Renal pelvis (tissue), 12 donors: ENCODE measurements at places on chromosomes 3 and 15. TPM values are rescaled to one million over a fixed set of nuclear protein-coding genes. Genes with fewer than 3 reads are reported as not detected.

DNA sequence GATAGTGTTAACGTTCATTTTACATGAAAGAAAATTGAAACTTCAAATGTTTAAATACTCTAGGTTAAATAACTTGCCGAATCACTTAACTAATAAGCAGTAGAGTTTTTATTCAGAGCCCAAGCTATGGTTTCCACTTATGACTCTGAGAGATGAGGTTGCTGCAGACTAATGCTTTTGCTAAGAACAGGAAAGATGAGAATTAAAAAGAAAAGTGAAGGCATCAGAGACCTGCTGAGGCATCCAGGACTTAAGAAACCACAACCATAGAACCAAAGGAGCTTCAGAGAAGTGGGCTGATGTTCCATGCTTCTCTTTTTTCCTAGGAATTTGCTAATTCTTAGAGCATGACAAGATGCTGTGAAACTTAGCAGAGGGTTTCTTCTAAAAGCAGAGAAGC, 9.5 kb downstream of the HMG20A start:
- no peak for DNase-seq

- DNase-seq = no peak
These were observed 141.2 kb downstream of the MEGF11 start for GRCh38 chr15:66112388-66112787.

- DNase-seq = no peak
These were observed 67.3 kb downstream of the MEGF11 start for GRCh38 chr15:66186049-66186825.

DNA sequence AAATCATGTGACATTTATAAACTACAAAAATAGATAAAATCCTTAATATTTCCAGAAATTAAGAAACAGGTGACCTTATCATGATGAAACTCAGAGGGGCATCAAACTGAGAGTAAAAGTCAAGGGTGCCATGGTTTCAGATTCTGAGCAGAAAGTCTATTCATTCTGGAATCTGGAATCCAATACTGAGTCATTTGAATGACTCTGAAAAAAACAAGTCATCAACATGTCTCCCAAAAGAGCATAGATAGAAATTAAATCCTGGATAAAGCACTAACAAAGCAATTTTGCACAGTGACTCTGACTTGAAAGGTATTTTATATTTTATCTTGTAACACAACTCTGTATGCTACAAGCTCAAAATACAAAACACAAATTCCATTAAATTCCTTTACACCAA, 23.4 kb downstream of the STAC start:
- no peak for DNase-seq

DNA sequence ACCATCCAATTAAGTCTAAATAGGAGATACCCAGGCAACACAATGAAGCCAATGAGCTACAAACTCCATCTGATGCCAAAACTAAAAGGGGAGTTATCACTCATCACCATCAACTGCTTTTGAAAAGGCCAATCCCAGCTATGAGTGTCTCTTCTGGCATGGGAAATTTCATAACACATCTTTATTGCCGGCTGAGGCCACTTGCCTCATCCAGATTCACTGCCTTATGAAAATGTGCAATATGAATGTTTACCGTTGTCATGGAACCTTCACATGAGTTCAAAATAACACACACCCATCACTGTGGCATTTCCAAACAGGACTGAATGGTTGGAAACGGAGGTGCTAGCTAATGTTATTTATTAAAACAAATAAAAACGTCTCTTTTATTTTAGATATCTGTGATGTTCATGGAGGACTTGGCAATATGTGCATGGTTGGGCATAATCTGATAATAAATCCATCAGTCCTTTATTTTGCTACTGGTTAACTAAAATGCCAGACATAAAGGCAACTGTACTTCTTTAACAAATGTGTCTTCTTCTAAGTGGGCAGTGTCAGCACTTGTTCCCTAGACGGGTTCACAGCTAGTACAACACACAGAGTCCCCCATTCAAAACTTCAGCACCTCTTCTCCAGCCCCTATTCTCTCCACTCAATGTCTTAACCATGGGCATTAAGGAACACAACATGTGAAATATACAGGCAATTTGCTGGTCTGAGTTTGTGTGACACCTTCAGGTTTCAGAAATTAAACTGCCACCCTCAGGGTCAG, 143.9 kb downstream of the MAGI1 start:
- DNase-seq = no peak

ETV5 gene
- polyA plus RNA-seq = 29.4 TPM

P3H2 gene
- polyA plus RNA-seq = 98.8 TPM

TUSC7 gene
- polyA plus RNA-seq = not detected

- peak; percentile 76 for DNase-seq
These were observed 70.7 kb downstream of the TOP2B start for GRCh38 chr3:25594007-25594502.

ANKRD63 gene
- polyA plus RNA-seq = not detected

DNA sequence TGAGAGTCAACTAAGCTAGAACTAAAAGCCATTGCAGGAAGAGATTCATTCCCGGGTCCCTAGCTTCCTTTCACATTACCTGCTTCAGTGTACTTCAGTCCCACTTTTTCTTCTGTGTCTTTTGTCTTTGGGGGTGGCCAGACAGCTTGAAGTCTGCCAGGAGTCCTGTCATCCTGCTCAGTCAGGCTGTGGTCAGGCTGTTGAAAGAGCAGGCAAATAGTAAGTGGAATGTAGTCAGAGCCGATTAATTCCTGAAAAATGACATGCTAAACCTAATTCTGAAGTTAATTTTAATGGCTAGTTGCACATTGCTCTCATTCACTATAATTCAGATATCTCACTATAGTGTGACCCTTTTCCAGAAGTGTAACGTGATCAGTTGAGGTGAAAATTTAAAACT, 129.6 kb downstream of the FMN1 start:
- DNase-seq = no peak

CFAP100 gene
- polyA plus RNA-seq = 1.5 TPM

- DNase-seq = no peak
These were observed 143.8 kb upstream of the WNT5A start for GRCh38 chr3:55630921-55631299.

DNA sequence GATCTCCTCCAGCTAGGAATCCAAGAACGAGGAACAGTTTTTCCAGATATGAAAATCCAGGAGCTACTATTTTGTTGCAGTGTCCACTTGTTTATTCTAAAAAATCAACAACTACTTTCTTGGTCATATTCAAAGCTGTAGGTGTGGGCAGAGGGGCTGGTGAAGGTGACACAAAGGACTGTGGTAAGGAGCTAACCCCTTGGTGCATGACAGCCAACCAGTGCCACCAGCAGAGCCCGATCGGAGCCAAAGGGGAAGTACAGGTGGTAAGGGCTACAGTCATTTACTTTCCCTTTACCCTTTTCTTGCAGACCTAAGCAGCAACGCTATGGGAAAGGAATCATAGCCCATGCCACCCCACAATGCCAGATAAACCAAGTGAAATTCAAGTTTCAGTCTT, 30.7 kb downstream of the PLA1A start:
- no peak for DNase-seq

RCN2 gene
- 198 TPM for polyA plus RNA-seq

- DNase-seq = no peak
These were observed 104.4 kb upstream of the GOLGA6L6 start for GRCh38 chr15:20645956-20646355.

RHOV gene
- polyA plus RNA-seq = 1.7 TPM

TLNRD1 gene
- polyA plus RNA-seq = 9.6 TPM

GRCh38 chr3:23182996-23183513, 20.1 kb upstream of the UBE2E2 start:
- no peak for DNase-seq

DNA sequence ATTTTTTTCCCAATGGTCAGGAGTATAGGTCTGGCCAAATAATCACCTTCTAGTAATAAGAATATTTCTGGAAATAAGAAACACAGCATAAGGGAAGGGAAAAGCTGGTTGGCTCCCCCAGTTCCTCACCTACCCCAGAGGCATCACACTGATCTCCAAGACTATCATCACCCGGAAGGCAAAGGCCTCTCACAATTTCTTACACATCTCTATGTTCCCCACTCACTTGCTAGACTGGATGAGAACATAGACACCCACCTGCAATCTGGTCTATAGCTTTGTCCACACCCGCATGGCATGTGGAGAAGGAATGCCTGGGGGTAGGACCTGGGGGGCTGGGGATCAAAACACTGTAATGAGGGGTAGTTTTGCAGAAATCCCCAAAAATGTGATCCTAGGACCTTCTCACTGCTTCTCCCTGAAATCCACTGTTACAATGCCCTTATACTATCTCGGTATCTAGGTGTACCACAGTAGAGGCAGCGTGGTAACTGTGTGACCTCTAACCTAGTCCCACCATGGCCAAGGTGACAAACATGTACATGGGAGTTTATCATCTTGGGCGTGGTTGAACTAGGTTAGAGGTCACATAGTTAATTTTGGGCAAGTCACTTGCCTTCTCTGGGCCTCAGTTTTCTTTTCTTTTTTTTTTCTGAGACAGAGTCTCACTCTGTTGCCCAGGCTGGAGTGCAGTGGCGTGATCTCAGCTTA, 29.5 kb upstream of the NRROS start:
- DNase-seq = no peak

LRTM1 gene
- 0.10 TPM for polyA plus RNA-seq

GRCh38 chr15:47184003-47184907, 533.0 kb upstream of the SEMA6D start:
- DNase-seq = peak; percentile 31

- DNase-seq = no peak
These were observed 123.8 kb downstream of the B3GALNT1 start for GRCh38 chr3:160981217-160981938.

- peak; percentile 61 for DNase-seq
These were observed 65.1 kb downstream of the HCN4 start for GRCh38 chr15:73303636-73304035.

GOLGA6L4 gene
- polyA plus RNA-seq = 28.1 TPM

TOPBP1 gene
- 42.0 TPM for polyA plus RNA-seq

GOLGA6A gene
- polyA plus RNA-seq = 0.18 TPM

DNA sequence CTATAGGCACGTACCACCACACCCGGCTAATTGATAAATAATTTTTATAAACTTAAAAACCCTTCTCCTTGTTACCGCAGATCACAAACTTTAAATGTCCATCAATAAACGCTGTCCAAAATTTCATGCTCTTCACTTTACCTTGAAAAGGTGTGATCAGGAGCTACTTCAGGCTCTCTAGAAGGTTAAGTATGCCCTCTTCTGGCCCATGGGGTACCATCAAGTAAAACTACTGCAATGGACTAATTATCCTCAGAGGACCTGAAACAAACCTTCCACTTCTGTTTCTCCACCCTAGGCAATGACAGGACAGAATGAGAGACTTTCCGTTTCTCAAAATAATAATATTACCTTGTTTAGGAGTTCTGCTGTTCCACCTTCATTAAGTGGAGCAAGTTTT, 9.2 kb downstream of the LZTFL1 start:
- DNase-seq = no peak

DNA sequence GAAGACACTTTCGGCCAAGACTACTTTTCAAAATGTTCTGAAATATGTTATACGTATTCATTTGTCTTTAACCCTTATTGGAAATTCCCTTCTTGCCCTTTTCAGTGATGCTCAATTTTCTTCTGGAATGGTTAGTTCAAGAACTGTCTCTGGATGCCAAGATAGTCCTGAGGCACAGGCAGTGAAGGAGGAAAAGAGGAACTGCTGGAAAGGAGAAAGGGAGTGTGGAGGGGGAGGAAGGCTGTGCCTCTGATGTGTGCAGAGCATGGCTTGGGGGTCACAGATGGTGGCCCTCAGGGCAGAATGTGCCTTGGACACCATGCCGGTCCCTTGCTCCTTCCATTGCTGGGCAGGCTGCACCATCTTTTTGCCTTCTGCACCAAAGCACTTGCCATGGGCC, 73.7 kb downstream of the CEP63 start:
- no peak for DNase-seq

- DNase-seq = no peak
These were observed 62.2 kb downstream of the ATP10A start for GRCh38 chr15:25800761-25801515.

UCN2 gene
- polyA plus RNA-seq = 0.51 TPM
